ENCODE measurements at places on chromosomes 1 and 21.

GRCh38 chr1:167601442-167602383 is 28.3 kb upstream of the RCSD1 start:
- no peak for DNase-seq

DNA sequence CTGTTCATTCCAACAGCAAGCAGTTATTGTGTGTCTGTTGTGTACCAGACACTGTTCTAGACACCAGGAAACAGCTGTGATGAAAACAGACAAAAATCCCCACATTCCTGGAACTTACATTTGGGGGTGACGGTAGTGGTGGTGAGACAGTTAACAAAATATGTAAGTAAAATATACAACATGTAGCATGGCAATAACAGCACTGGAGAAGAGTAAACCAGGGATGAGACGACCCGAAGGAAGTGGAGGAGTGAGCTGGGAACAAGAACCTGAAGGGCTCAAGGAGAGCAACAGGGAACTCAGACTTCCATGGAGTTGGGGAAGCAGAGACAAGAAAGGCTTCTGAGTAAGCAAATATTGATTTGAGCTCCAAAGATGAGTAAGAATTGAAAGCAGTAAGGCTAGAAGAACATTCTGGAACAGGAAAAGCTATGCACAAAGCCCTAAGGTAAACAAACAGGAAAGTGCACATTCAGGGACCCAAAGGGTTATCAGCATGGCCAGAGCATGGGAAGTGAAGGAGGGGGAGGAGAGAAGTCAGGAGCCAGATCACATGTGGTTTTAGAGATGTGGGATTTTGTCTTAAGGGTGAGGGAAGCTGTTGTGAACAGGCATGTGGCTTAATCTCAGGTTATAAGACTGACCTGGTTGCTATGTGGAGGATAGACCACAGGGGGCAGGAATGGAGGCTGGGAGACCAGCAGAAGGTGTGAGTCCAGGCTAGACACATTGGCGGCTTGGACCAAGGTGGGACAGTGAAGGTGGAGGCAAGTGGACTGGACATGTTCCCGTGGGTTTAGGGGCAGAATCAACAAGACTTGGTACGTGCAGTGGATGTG is 7.3 kb downstream of the CSF1 start:
- DNase-seq = no peak

DNA sequence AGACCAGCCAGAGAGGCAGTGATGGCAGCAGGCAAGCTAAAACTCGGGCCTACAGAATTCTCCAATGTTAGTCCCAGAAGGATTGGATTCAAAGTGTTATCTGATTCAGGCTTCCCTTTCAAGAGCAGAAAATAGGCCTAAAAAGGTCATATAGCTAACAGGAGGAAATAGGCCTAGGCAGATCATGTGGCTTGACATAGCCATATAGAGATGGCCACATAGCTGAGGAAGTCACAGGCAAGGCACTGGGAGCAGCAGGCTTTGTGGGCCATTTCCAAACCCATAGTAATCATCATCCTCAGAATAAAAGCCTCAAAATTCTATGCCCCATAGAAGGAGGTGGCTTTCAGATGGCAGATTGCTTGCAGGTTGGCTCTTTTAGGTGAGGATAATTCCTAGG is 29.0 kb upstream of the LMO4 start:
- DNase-seq = no peak

DNA sequence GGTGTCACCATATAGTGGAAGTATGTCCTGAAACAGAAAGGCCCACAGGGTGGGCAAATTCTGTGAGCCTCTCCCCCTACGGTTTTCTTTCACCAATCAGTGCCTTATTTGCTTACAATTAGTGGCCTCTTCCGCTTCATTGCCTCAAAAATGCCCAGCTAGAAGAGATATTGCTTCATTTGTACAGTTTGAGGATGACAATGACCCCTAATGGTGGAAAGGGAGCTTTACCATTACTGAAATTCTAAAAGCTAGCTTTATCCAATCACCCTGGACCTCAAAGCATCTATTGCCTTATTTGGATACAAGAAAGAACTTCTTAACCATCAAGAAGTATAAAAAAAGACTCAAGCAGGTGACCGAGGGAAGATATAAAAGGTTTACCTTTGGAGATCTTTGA is 49.6 kb downstream of the LRRC71 start:
- no peak for DNase-seq

Measured in activated T-cell treated with anti-CD3 and anti-CD28 coated beads for 24 hours (primary cell).